ENCODE measurements at places on chromosomes 4 and X.
A peak's percentile ranks its signal among the peaks of the same experiment; 100 is the strongest.

GRCh38 chr4:185421366-185422124 lies 4.2 kb downstream of the UFSP2 start:
- DNase-seq, result no peak

GRCh38 chr4:9904976-9905587 lies 116.2 kb downstream of the SLC2A9 start:
- DNase-seq, result no peak

GRCh38 chrX:66012094-66012534 lies 27.8 kb downstream of the VSIG4 start:
- DNase-seq, result peak; percentile 50

- DNase-seq, result no peak
These were observed 56.2 kb downstream of the DLG3 start for GRCh38 chrX:70500826-70501225.

- DNase-seq, result no peak
These were observed 66.9 kb upstream of the PPARGC1A start for GRCh38 chr4:23956601-23957364.

GRCh38 chr4:181162676-181163075 lies 1080.5 kb upstream of the TENM3 start:
- DNase-seq, result no peak

DNA sequence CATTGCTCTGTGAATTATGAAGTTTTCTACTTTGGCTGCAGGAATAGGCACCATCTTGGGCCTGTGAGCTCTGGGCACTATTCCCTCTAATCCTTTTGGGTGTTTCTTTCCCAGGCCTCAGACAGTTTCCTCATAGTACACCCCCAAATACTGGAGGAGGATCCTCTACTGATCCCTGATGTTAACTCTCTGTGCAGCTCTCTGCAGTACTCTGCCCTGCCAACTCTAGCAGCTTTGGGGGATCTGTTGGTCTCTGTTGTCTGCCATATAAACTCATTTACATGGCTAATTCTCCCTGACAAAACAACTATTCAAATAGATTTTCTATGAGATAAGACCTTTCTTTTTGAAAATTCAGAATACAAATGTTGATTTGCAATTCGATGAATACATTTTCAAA lies 29.9 kb downstream of the USP53 start:
- DNase-seq, result no peak
